ENCODE measurements at places on chromosomes 2 and 18.
A peak's percentile ranks its signal among the peaks of the same experiment; 100 is the strongest.

DNA sequence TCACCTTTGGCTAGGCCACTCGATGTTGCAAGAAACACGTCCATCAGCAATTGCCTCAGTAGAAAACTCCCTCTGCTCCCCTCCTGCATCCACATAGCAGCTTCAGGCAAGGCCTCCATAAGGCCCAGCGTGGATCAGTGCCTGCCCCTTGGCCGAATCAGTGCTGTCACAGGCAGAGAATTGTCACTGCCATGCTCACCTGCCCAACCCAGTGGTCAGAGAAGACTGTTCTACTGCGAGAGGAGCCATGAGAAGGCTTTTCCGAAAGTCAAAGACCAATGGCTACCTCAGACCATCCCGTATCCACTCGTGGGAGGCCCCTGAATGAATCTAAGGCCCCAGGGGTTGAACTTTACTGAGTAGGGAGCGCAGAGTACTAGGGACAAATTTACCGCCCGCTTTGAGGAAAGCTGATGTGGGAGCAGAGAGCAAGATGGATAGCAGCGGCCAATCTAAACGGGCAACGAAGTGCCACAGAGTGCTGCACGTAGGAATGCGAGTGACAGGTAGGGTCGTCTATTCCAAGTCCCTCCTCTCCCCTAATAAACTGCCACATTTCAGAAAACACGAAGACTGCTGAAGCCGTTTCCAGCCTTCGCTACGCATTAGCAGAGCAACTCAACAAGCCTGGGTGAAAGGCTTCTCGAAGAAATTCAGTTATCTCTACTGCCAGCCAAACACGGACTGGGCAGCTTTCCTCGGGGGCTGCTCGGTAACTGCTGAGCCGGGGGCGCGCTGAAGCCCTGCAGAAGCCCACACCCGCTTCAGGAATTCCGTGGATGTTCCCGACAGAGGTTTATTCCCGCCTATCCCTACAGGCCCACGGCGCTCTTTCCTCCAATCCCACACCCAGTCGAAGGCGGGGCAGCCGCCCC, 968 bp upstream of the RALBP1 start:
- no peak for DNase-seq

GRCh38 chr2:191565647-191566198, 112.2 kb upstream of the NABP1 start:
- DNase-seq = no peak

- no peak for DNase-seq
Observed at GRCh38 chr2:132936261-132936660, 266.3 kb upstream of the LYPD1 start.

DNA sequence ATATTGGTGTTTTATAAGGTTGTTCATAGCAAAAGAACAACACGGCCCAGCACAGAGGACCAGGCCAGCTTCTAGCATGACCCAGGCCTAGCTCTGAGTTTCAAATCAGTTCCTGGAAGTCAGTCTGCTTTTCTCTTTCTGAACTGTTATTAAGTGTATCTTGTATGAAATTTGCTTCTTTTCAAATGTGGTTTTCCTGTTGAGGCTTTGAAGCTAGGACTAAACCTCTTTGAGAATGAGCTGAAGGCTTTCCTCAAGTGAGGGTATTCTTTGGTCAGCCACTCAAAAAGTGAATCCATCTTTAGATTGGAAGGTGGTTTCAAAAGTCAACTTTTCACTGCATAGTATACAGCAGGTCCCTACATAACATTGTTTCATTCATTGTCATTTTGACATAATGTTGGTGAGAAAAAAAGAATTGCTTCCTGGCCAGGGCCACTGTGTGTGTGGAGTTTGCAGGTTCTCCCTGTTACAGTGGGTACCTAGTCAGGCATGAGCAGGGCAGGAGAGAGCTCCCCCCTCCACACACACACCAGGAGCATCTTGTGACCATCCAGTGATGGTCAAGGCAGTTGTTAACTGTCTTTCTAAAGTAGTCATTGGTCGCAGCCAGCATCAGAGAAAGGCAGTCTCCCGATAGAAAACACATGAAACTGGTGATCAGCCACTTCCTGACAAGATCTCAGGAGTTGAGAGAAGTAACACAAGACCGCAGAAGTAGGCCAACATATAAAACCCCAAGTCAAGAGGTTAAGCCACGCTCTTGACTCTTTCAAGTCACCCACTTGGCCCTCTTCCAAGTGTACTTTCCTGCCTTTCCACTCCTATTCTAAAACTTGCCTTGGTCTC, 6.7 kb upstream of the ACAA2 start:
- peak; percentile 8 for DNase-seq

DNA sequence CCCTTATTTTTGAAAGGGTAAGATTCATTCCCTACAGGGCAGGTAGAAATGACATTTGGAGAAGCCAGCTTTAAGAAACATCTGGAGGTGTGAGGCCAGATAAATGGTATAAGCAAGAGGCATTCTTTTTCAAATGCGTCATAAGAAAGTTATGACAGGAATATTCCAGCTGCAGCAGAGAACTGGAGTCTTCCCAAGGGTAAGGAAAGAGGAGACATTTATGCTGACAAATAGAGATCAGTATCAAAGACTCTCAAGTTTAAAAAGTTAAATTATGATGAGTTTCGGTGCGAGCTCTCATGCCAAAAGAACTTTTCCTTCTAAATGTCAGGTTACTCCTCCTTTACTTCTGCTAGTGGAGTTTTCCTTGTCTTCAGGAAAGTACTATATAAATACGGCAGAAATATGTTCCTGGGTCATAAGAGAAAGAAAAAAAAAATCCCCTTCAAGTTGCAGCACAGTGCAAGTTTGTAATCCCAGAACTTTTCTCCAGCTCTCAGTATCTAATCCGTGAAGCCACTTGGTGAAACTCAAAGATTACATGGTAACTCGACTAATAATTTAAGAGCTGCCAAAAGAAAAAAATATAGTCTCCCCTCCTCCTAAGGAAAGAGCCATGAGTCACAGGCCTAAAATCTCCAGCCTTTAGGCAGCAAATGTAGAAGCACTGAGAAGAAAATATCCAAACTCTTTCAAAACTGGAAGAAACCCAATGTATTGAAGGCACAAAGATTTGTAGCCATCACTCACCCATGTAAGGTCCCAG, 428.1 kb downstream of the MEIS1 start:
- no peak for DNase-seq

DNA sequence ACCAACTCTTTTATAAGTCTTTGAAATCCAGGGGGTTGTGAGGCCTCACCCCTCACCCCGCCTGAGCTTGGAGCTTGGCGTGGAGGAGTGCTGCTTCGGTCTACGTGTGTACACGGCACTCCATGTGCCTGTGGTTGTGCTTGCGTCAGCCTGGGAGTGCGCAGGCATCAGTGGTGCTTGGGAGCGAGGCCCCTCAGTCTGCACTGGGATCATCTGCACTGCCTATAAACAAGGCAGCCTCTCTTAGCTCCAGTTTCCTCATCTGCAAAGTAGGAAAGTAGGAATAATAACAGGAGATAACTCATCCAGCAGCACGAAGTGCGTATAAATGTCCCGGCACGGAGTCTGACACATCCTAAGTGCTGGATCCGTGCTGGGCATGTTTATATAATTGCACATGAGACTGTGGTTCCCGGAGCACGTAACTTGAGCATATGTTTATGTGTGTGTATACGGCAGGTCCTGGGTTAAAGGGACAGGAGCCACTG, 1.2 kb downstream of the GYPC start:
- DNase-seq = no peak

GRCh38 chr2:177712462-177712861, 319.9 kb downstream of the AGPS start:
- no peak for DNase-seq

DNA sequence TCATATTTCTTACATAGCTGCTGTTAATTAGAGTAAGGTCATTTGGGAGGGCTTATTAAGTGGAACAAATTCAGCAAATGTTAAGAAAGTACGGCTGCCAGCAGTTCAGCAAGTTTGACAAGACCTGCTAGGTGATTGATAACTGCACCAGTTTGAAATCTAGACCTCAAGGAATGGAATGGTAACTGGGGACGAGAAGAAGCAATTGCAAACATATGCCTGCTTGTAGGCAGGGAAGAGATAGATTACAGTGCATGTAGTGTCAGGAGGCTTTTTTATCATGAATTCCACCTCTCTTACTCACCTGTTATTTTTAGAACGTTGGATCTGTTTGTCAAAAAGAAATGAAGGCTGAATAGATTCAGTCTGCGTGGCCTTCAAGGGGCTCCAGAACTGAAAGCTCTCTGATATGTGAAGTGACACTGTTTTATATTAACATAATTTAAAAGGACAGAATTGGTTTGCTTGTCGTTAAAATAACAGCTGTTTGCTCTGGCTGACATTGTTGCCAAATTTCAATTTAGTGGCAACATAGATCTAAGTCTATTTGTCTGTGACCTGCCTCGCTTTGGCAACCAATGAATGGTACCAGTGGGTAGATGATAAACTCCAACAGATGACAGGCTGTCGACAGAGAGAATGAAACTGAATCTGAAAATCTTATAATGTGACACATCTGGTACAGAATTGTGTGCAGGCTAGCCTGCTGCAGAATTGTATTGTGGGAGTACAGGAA, 199.3 kb downstream of the ZNF407 start:
- no peak for DNase-seq

GRCh38 chr2:193793914-193794313, 1599.2 kb upstream of the TMEFF2 start:
- no peak for DNase-seq

- no peak for DNase-seq
Observed at GRCh38 chr18:34981487-34981886, 59.7 kb upstream of the MAPRE2 start.

DNA sequence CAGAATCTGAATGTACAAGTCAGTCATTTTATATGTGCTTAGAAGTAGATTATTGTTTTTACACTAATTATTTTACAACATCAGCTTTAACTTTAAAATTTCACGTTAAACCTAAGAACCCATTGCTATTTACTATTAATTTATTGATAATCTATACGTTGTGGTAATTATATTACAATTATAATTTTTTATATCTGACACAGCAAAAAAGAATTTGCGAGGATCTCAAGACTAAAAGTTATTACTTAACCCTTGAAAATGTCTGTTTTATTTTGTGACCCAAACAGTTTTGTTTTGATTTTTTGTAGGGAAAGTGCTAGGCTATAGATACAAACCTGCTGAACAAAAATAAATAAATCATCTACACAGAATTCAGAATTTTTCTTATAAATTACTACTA, 30.3 kb downstream of the BAZ2B start:
- DNase-seq = no peak

- DNase-seq = no peak
Observed at GRCh38 chr2:172878260-172878659, 142.6 kb downstream of the RAPGEF4 start.

GRCh38 chr2:178592655-178593054, 112.4 kb downstream of the PLEKHA3 start:
- no peak for DNase-seq

DNA sequence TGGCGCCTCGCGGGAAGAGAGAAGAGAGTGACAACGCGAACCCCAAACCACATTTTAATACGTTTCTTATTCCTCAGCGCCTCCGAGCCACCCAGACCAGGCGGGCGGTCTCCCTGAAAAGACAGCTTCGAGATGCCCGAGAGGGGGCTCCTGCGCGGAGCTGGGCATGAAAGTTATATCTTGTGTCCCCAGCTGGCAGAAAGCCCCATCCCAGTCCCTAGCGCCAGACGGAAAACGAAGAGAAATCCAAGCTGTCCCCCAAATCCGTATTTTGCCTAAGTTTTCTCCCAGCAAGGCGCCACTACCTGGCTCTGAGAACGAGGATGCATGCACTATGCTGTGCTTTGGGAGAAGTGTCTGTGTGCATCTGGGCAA, 797 bp downstream of the NXPH2 start:
- no peak for DNase-seq

DNA sequence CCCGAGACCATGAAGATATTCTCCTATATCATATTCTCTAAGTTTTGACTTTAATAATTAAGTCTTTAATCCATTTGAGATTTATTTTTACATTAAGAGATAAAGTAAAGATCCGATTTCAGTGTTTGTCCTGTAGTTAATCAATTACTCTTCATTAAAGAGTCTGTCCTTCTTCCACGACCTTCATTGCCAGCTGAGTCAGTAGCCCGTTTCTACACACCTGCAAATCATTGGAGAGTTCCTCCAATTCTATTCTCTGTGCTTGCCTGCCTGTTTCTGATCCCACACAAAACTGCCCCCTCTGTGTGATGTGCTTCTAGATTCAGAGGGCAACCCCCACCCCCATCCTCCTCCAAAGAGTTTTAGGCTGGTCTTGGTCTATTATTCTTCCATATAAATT, 119.2 kb downstream of the KCNF1 start:
- no peak for DNase-seq

DNA sequence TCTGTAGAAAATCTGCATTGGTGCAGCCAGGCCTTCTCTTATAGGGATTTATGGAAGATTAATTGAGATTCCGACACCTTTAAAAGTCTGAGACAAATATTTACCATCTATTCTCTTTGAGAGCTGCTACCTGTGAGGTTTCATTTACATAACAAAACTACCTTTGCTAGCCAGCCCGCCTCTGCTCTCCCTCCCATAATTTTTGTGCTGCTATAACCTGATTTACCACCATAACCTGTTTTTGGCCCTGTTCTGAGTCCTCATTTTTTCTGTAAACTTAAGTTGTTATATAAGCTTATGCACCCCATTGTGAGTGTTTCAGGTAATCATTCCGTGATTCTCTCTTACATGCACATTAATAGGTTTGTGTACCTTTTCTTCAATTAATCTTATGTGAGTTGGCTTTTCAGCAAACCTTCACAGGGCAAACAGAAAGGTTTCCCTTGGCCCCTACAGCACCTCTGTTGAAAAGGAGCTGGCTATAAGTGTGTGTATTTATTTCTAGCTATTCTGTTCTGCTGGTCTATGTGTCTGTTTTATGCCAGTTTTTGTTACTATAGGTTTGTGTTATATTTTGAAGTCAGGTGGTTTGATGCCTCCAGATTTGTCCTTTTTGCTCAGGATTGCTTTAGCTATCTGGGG, 114.9 kb upstream of the XIRP2 start:
- no peak for DNase-seq

- DNase-seq = no peak
Observed at GRCh38 chr2:1234731-1235308, 178.4 kb upstream of the TPO start.

DNA sequence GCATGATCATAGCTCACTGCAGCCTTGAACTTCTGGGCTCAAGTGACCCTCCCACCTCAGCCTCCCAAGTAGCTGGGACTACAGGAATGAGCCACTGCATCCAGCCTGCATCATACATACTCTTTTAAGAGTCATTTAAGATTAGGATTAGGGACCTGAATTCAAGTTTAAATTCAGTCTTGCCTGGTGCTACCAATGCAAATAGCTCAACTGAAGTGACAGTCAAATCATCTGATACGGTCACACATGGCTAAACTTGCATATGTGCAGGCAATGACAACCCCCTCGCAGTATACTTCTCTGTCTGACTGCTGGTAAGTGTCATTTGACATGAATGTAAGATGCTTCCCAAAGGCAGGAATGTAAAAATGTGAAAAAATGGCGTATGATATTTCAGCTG, 31.8 kb upstream of the TMEM131 start:
- no peak for DNase-seq

- DNase-seq = no peak
Observed at GRCh38 chr2:122000556-122001340, 245.3 kb downstream of the TSN start.

GRCh38 chr2:151552287-151552686, 142.6 kb downstream of the RIF1 start:
- no peak for DNase-seq

Data from T-helper 2 cell (primary cell).